ENCODE measurements at places on chromosomes 13 and 19.

DNA sequence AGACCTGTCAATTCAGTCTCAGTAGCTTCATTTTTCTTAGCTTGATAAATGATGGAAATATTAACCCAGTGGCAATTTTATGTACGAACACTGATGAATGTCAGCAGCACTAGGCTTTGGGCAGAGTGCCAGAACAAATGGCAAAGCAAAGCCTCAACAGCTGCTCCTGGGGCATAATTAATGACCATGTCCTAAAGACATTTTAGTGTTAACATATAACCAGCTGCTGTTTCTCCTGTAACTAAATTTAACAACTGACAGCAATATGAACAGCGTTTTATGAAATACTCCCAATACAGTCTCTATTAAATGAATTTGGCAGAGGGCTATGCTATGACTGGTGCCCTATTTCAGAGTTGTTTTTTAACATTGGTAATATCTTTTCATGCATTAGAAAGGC lies 47.1 kb downstream of the ZNF568 start:
- DNase-seq, result no peak

DNA sequence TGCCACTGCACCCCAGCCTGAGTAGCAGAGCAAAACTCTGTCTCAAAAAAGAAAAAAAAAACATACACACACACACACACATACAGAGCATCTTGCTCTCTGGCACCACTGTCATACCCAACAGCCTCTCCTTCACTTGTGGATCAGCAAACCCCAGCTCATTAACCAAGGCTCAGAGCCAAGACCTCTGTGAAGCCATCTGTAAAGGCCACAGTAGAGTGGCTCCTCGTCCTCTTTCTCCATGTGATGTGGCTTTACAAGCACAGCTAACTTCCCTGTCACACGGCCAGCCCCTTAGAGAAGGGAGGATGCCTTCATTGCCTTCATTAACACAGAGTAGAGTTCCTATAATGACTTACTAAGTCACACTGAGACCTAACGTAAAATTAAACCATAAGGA lies 62.7 kb upstream of the LSM14A start:
- no peak for DNase-seq

DNA sequence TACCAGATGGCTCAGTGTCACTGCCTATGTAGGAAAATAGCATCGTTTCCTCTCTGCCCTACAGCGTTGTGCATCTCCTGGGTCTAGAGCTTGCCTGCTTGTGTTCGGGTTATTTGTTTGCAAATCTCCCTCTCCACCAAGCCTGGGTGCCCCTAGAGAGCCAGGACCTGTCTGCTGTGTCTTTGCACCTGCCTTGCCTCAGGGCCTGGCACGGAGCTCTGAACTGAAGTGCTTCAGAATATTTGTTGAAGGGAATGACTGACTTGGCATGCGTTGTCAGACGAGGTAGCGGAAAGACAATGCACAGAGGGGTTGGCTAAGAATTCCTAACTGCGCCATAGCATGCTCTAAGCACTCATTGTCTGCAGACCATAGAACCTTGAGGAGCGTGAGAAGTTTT lies 263.4 kb downstream of the FGF9 start:
- DNase-seq, result no peak

DNA sequence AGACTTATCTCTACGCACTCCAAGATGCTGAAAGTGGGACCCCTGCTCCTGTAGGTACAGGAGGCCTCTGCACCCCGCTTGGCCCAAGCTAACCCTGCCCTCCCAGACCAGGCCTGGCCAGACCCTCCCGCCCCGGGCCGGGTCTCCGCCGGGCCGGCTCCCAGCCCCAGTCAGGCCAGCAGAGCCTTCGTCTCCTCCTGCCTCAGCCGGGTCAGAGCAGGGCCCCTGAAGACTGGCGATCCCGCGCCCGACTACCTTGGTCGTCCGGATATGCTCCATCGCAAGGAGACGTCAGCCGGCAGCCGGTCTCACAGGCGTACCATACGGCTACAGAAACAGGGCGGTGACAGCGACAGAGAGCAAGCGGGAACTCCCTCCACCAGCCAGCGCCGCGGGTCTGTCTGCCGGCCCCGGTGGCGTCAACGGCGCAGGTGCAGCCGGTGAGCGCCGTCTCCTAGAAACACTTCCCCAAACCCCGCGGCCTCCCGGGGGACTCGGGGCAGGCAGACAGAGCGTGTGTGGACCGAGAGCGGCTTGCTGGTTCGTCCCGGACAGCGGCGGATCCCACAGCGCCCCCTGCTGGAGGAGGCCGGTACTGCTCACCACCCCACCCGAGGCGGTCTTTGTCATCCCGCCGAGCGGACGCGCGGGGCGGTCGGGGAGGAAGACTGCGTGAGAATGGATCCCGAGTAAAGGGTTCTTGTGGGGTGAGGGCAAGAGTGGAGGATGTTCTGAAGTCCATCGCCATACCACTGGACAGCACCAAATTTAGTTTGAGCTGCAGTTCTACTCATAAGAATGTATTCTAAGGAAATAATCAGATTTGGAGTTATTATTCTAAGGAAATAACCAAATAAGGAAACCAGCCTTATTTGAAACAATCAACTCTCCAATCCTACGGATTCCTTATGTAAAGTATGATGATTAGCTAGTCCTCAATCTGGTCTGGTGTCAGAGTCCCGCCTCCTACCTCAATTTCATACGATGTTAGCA lies at the start of gene MTMR6:
Gene MTMR6 (minus strand): TSS at position 520 of the 993 bp plus-strand sequence. CDS start 241 bp downstream, at position 279.
- DNase-seq, result peak; percentile 87

GRCh38 chr19:15562861-15563260 lies 52.2 kb upstream of the CYP4F8 start:
- no peak for DNase-seq
